ENCODE measurements at places on chromosomes 12 and 14.

DNA sequence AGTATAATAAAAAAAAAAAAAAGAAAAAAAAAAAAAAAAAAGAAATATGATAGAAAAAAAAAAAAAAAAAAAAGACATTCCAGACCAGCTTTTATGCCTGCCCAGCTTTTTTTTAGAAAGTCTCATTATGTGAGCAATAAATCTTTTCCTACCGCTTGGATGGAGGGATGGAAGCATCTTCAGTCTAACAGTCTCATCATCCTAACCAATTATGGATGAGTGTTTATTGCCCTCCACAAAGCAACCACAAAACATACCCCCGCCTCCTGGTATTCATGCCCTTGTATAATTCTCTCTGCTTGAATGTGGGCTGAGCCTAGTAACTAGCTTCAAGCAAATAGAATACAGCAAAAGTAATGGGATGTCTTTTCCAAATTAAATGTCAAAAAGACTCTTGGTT is 33.7 kb upstream of the ADAMTS20 start:
- DNase-seq = no peak

DNA sequence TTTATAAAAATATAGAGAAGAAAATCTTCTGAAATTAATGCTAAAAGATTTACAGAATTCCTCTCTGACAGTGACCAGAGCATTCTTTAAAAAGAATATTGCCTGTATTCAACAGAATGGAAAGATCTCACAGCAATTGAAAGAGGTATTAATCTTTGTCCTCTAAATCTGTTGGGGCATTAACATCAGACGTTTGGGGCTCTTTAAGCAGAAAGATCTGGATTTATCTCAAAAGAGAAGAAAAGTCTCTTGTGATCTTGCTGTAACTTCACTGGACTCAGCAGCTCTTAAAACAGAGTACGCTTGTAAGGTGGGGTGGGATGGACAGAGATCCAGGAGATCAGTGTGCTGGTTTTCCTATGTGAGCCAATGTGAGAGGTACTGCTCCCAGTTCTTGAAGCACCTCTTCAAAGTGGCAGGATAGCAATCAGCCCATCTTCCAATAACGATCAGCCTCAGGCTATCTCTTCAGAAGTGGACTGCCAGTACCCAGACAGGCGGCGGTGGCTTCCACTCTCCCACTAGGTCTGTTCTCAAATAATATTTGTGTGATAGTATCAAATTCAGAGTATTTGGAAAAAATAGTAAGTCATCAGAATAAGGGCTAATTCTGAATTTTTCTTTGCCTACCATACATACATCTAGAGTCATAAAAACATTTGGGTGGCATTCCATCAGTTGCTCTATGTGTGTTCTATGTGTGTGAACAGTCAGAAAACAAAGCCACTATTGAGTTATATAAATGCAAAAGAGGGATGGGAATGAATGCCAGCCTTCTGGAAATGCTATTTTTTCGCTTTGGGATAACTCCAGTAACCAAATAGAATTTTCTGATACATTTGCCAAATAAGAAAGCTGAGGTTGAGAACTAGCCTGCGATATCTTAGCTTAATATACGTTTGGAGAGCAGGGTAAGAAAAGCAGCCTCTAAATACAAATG is 237.4 kb upstream of the RGS6 start:
- DNase-seq = no peak

- DNase-seq = no peak
These were observed 10.3 kb downstream of the CLMN start for GRCh38 chr14:95309261-95310051.

- no peak for DNase-seq
These were observed 3.6 kb downstream of the CFL2 start for GRCh38 chr14:34710744-34711143.

GRCh38 chr12:2322554-2323120 is 269.9 kb downstream of the CACNA1C start:
- DNase-seq = no peak

DNA sequence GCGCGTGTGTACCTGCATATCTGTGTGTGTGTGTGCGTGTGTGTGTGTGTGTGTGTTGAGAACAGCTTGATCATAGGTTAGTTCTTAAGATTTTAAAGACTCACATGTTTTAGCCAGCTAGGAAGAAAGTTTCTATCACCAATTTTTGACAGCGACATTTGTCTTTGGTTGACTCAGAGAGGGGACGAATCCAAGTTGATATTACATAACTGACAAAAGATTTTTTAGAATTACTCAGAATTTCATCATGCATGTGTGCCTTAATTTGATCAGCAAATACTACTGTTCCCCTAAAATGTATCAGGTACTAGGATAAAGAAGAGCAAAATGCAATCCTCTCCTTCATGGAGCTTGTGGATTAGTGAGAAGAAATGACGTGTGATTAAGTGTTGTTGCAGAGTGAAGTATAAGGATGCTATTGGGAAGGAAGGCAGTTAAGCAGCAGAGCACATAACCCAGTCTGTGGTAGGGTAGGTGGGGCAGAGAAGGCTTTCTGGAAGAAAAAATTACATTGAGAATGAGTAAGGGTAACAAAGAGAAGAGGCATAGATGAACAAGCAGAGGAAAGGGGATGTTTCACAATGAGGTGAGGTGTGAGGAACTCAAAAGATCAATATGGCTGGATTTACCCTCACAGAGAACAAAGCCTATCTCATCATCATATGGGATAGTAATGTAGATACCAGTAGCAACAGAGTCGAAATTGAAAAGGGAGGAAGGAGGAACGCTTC is 77.5 kb downstream of the ELK3 start:
- DNase-seq = no peak

- DNase-seq = no peak
These were observed 1231.7 kb upstream of the TMEM132C start for GRCh38 chr12:127035011-127035879.

GRCh38 chr14:74979442-74980397 is 23.0 kb upstream of the EIF2B2 start:
- no peak for DNase-seq

DNA sequence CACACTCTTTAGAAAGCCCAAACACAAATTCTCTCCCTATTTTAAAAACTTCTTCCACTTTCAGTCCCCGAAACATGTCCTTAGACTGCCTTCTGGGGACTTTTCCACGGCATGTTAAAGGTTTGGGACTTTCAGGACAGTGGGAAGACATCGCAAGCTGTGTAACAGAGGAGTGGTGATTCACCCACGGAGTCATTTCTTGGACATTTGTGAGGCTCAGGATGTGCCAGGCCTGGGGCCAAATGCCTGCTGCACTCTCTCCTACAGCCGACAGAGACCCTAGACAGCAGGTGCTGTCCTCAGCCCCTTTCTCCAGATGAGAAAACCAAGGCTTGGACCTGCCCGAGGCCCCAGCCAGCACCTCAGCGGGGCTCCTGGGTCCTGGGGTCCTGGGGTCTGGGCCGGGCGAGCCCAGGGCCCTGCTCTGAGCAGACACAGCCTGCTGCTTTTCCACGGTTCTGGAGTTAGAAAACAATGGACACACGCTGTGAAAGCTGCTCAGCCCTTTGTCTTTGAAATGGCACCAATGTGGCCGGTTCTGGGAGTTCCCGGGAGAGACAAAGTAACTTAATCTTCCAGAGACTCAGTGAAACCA is 370.2 kb upstream of the SFSWAP start:
- DNase-seq = no peak

GRCh38 chr14:69303086-69303485 is 43.1 kb downstream of the GALNT16 start:
- DNase-seq = no peak

- DNase-seq = no peak
These were observed 475.4 kb downstream of the NPAS3 start for GRCh38 chr14:33414041-33414440.

DNA sequence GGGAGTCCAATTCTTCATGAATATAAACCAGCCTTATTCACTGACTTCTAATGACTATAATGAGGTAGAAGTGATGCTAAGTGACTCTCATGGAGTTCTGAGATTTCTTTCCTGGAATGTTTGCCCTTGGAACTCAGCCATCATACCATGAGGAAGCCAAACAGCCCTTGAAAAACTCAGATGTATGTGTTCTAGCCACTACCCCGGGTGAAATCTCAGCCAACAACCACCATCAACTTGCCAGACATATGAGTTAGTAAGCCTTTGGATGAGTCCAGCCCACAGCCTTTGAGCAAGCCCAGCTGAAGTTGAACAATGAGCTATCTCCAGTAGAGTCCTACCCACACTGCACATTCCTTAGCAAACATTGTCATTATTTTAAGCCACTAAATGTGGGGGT is 149.5 kb downstream of the SLC6A15 start:
- DNase-seq = no peak

DNA sequence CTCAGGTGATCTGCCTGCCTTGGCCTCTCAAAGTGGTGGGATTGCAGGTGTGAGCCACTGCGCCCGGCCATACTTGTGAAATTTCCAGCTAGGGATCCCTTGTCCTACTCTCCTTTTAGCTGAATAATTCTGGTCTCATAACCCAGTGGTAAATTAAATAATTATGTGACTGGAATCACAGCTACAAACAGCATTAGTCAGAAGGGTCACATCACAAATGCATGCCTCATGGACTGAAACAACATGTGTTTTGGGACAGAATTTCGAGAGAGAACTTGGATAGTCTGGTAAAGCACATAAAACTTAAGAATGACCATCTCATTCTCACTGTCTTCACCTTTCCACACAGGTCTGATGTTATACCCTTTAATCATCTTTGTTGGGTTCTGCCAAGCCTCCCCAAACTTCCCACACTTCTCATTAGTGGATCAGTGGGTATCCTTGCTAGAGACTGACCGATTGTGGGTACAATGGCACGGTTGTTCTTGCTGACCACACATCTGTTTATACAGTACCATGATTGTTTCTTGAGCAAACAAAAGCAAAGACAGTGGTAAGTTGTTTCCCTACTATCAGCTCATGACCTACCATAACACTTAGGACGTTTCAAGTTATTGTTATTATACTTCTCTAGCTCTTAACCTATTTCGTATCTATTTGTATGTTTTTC is 5.1 kb downstream of the GPRC5D start:
- DNase-seq = no peak

GRCh38 chr14:45810152-45810872 is 557.3 kb upstream of the MIS18BP1 start:
- no peak for DNase-seq

- DNase-seq = no peak
These were observed 1.2 kb downstream of the PTPRO start for GRCh38 chr12:15323480-15323879.

GRCh38 chr12:108939594-108939993 is 59.7 kb downstream of the DAO start:
- DNase-seq = no peak

- DNase-seq = no peak
These were observed 17.2 kb downstream of the NKX2-1 start for GRCh38 chr14:36502558-36503508.

GRCh38 chr12:5511644-5512600 is 80.0 kb downstream of the NTF3 start:
- DNase-seq = no peak

- DNase-seq = no peak
These were observed 333.7 kb downstream of the GLT1D1 start for GRCh38 chr12:129186952-129187351.

DNA sequence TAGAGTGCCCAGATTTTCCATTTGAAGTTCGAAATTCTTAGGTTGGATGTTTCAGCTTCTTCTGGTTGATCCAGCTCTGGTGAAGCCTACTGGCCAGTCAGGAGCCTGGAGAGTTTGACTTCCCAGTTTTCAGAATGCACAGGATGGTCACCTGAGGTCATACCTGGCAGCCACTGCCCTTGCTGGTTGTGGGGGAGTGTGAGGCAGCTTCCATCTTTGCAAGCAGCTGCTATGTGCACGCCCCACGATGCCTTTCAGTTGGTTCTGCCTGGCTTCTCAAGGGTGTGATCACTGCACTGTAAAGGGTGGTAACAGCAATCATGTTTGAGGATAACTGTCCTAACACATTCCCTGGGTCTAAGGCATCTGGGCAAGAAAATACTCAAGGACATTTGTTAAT is 15.4 kb downstream of the CCDC92 start:
- no peak for DNase-seq

DNA sequence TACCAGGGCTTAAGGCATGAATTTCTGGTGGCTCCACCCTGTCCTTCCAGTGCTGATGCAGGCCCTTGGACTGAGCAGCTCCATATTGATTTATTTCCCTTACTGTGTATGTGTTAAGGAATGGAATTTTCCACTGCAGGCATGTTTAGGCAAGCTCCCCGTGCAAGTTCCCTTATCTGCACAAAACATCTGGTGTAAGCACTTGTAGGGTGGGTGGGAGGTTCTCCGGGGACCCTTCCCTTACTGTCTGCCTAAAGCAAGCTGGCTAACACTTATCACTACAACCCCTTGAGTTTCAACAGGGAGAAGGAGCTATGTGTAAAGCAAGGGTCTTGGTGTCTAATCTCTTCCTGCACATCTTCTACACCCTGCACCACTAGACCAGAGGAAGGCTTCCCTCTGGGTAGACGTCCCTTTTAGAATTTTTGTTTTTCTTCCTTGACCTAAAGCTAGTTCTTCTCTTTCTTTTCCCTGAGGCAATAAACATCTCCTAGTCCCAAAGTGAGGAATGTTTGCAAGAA is 22.0 kb upstream of the DRAM1 start:
- DNase-seq = no peak

GRCh38 chr12:49868952-49869815 is 26.3 kb upstream of the BCDIN3D start:
- DNase-seq = no peak

DNA sequence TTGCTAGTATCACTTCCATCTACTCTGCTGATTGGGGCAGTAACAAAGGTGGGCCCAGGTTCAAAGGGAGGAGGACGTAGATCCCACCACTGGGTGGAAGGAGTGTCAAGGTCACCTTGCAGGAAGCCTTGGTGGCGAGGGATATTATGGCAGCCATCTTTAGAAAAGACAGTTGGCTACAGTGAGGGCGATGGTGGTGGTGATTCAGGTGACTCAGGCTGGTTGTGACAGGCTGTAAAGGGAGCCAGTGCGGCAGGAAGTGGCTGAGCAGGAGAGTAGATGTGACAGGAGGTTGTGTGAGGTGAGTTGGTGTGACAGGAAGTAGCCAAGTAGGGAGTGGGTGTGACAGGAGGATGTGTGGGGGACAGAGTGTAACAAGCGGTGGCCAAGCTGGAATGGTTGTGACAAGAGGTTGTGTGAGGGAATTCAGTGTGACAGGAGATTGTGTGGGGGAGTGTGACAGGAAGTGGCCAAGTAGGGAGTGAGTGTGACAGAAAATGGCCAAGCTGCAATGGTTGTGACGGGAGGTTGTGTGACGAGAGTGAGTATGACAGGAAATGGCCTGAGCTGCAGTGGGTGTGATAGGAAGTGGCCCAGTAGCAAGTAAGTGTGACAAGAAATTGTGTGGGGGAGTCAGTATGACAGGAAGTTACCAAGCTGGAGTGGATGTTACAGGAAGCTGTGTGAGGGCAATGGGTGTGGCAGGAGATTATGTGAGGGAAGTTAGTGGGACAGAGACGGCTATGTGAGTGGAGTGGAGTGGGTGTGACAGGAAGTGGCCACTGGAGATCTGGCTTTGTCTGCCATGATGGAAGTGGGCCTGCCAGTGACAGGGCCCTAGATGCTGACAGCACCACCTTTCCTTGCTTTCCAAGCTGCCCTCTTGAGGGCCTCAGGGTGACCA is 136.5 kb upstream of the MYL2 start:
- DNase-seq = peak; percentile 20

DNA sequence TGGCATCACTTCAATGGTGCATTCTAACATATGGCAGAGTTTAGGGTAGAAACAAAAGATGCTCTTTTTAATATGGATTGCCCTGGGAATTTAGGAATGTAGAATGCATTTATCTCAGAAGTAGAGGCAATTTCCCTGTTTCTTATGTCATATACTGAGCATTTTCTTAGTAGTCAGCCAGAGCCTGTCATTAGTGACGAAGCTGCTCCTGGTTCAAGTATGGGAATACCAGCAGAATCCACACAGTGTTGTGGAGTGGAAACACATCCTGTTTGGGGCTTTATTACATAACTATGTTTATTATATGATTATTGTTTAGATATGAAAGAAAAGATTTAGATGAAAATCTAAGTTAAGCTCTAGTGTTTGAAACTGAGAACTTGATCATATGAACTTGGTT is 12.2 kb downstream of the CIPC start:
- DNase-seq = no peak
